ENCODE measurements at places on chromosomes 16 and 17.

- peak; percentile 80 for DNase-seq
Observed at GRCh38 chr17:74639704-74640151, 16.2 kb upstream of the CD300E start.

GRCh38 chr17:82440991-82441627 lies 9.4 kb downstream of the CYBC1 start:
- no peak for DNase-seq

DNA sequence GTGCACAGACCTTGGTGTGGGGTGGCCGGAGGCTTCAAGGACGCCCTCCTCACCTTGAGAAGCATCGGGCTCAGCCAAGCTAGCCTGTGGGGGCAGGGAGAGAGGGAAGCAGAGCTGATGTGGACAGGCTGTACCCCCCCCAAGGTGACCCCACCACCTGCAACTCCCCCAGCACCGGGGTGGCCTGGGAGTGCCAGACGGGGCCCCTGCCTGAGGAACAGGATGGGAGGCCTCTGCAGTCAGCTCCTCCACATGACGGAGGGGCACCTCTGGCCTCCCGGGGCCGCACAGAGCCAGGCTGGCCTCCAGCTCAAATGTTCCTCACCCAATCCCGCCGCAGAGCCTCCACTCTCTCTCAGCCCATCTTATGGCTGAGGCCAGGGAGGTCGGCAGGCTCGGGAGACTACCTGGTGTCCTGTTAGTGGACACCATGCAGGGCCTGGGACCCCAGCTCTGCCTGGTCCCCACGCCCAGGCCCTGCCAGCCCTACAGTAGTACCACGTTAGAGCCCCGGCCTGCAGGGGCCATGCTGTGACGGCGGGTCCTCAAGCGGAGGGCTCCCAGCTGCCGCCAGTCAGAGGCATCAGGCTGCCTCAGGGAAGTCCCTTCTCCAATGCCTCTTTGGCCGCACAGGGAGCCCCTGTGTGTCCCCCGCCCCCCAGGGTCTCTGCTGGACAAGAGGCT lies 19.4 kb upstream of the SLC38A10 start:
- no peak for DNase-seq

DNA sequence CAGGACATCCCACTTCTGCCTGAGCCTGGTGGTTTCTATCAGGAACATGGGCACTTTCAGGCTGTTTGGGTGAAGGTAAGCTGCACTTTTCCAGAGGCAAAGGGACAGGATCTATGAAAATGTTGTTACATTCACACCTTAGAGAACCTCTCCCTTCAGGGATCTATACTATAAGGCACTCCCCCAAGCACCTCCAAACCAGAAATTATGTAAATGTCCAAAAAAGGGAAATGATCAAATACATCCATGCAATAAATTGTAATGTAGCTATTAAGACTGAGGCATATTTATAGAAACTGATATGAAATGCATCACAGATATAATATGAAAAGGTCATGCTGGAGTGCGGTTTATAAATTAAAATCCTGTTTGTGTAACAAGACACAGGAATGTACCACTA lies 23.3 kb upstream of the COG7 start:
- no peak for DNase-seq

DNA sequence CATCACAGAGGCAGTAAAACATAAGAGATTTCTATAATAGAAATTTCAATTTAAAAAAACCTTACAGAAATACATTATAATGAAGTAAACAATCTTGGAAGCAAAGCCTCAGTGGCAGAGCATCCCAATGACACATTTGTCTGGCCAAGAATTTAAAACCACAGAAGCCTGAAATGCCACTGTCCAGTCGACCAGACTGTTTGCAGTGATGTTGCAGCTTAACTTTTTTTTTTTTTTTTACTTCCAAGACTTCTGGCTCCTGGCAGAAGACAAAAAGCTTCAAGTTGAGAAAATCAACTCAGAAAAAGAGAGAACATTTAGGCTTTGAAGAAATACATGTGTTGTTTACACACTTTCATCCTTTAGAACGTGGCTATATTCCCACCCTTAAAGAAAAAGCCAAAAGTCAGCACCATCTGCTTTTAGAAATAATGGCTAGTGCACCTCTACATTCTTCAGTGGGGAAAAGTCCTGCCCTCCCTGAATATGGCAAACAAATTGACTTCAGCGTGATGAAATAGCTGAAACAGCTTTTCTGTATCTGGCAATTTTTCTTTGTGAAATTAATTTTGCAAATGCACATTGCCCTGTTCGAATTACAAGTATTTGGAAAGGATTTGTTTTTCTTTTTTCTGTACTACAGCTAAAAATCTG lies 205.5 kb upstream of the MON1B start:
- DNase-seq, result no peak

- DNase-seq, result no peak
Observed at GRCh38 chr17:37714897-37715296, 30.0 kb downstream of the HNF1B start.

DNA sequence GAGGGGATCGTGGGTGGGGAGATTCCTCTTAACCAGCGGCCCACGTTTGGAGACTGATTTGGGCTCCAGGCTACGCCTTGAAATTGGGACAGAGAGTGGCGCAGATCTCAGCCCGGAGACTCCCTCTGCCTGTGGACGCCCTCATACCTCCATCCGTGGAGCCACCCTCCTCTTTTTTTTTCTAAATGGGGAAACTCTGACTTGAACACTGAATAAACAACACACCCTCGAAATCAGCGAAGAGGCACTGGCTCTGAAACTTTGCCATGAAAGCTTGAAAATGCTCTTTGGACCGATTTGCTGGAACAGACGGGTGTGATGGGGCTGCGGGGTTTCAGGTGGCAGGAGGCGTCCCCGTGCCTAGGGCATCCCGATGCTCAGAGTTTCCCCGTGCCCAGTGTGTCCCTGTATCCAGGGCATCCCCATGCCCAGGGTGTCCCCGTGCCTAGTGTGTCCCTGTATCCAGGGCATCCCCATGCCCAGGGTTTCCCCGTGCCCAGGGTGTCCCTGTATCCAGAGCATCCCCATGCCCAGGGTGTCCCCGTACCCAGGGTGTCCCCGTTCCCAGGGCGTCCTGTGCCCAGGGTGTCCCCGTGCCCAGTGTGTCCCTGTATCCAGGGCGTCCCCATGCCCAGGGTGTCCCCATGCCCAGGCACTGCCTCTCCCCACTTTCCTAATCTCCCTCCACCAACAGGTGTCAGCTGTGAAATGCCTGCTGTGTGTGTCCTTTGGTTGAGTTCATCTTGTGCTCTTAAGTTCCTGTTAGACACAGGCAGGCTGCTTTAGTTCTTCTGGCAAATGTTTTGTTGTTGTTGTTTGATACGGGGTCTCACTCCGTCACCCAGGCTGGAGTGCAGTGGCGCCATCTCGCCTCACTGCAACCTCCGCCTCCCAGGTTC lies 187.0 kb downstream of the SEC14L1 start:
- no peak for DNase-seq
